Stimulated activated CD8-positive, alpha-beta memory T cell treated with anti-CD3 and anti-CD28 coated beads, Interleukin-4, amount 100 ng/mL, for 24 hours (primary cell): ENCODE measurements at places on chromosomes 5 and 9.

DNA sequence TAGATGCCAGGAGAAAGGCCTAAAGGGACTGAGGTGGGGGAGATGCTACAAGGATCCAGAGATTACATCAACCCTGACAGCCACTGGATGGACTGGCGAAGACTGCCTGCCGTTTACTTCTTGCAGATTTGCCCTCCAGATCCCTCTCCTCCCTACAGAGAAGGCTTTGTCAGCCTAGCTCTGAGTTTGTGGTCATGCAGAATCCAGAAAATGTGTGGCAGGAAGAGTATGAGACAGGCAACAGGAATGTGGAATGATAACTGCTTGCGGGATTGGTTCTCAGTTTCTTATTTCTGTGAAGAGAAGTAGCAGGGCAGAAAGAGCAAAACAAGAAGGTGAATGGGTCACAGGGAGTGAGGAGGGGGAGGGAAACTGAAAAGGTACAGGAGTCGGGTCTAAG, 129.6 kb downstream of the TLE1 start:
- no peak for DNase-seq

GRCh38 chr5:141914199-141914743, 9.4 kb upstream of the DELE1 start:
- no peak for DNase-seq

DNA sequence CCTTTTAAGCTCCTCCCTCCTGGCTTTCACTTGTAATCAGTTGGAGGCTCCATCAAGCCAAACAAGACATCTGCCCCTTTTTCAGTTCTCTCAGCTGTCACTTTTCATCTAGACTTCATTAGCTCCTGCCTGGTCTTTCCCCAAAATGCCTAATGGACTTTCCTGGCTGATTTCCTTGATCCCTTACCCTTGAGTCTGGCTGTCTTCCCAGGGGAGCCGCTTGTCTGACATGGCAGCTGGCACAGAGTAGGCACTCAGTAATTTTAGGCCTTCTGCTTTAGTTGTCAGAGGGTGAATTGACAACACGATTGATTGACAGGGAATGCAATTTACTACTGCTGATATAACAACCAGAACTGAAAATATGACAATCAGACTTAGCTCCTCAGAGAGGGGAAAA, 2.1 kb downstream of the C9orf153 start:
- no peak for DNase-seq

- DNase-seq = no peak
Measured at GRCh38 chr9:95574176-95574575, 57.4 kb upstream of the PTCH1 start.

GRCh38 chr5:111552896-111553295, 40.6 kb upstream of the STARD4 start:
- DNase-seq = no peak

- no peak for DNase-seq
Measured at GRCh38 chr9:135359764-135360163, 119.8 kb upstream of the PPP1R26 start.

GRCh38 chr5:9069650-9070049, 476.2 kb downstream of the SEMA5A start:
- DNase-seq = no peak

DNA sequence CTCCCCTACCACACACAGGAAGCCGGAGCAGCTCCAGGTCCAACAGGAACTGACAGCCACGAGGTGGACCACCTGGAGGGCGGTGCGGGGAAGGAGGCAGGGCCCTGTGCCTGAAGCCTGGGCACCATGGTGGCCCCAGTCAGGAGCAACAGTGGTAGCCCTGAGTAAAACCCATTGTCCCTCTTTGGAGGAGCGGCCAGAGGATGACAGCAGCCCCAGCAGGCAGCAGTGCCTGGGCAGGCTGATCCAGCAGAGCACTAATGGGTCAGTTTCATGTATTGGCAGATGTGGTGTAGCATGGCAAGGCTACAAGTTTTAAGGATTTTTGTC, 47.7 kb upstream of the GARNL3 start:
- no peak for DNase-seq

DNA sequence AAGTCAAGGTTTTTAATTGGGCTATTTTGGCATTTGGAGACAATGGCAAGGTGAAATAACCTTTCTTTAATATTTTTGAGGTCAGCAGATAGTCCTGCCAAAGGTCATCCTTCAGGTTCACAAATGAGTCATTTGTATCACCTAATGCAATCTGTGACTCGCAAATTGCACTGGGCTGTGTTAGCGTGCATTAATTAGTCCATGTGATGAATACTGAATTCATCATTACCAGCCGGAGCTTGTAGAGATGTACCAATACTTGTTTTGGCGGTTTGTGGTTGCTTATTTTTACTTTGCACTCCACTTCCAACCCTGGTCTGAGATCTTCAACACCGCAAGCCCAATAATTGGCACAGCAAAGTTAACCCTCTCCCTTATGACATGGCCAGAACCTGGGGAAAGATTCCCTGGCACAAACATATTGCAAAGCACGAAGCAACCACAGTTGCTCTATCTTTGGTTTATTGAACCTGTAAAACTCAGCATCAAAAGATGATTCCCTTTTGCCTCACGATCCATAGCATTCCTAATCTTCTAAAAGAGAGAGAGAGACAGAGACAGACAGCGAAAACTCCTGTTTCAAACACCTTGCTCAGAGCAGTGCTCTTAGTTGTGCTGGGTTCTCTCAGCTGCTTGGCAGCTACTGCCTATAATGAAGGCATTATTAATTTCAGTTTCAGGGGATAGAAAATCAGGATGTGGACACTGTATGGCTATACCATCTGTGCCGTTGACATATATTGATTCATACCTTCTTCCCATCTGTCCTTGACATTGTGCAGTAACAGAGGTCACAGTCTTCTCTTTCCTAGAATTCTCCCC, 178.1 kb downstream of the EBF1 start:
- DNase-seq = no peak

DNA sequence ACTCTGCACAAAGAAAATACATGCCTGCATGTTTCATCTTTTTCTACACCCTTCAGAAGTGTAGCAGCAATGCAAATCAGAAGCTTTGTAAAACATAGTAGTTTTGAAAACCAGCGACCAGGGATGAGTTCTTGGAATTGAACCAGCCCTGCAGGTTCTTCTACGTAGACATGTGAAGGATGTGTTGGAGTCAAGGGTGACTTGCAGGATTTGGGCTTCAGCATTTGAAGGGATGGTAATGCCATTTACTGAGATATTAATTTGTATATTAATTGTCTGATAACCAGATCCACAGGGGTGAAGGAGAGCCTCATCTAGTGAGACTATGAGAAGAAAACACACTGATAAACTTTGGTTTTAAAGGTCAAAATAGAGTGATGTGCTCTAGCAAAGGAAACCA, 72.4 kb downstream of the KIAA1958 start:
- DNase-seq = no peak

DNA sequence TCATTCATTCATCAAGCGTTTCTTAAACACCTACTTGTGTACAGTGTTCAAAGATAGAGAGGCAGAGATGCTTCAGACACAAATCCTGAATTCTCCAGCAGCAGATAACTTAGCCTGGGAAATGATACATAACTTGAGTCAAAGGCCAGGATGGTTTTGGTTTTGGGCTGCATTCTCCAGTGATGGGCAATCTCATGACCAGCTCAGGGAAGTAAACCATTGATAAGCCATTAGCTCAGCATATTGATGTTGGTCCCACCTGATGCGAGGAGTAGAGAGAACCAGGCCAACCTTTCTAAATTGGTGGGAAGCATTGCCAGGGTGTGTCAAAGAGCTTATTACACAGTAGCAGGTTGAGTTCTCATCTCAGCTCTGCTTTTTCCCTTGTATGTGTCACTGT, 53.0 kb downstream of the SH3RF2 start:
- DNase-seq = no peak

DNA sequence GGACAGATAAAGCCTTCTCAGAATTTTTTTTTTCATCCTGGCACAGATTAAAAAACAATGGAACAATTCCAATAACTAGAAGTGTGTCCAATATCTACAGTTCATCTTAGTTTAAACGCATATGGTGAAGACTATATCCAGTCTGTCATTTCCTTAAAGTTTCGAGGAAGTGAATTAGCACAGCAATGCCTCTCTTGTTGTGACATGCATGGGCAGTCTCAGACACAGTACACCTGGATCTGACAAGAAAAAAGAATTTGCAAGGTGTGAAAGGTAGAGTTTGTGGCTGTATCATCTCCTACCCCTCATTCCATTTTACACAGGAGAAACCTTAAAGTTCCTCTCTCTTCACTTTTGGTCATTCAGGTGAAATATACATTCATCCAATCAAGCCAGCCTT, 100.6 kb upstream of the ADAMTS19 start:
- no peak for DNase-seq
